Osteoblast (primary cell): ENCODE measurements at places on chromosomes 4 and X.
A peak's percentile ranks its signal among the peaks of the same experiment; 100 is the strongest.

DNA sequence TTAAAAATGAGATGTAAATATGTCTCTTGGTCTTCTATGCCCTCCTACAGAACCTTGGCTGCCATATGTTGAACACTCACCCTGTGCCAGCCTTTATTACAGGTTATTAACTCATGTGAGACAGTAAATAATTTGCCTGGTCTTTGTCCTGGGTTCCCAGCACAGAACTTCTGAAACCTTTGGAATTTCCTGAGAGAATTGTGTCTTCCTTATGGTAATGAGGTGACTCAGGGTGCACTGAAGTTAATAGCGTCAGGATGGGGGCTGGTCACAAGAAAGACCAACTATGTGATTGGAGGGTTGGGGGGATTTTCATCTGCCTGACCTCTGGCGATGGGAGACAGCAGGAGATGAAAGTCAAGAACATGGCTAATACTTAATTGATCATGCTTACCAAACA is 289.8 kb upstream of the STS start:
- no peak for DNase-seq

DNA sequence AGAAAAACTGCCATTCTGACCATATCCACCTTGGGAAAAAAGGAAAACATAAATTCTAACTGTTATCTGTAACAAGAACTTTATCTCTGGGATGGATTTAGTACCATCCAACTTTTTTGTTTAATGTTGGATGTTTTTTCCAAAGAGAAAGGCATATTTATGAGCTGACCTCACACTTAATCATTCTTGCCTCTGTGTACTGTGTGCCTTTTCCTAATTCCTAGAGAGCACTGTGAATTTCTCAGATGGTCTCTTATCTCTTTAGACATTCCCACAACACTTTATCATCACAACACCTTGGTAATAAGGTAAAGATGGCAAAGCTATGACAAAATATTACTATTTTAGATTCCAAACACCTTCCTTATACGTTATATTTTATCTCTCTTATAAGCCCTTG is 126.2 kb downstream of the COL4A6 start:
- DNase-seq = peak; percentile 8

GRCh38 chr4:12545812-12546211 is 938.3 kb downstream of the RAB28 start:
- no peak for DNase-seq

DNA sequence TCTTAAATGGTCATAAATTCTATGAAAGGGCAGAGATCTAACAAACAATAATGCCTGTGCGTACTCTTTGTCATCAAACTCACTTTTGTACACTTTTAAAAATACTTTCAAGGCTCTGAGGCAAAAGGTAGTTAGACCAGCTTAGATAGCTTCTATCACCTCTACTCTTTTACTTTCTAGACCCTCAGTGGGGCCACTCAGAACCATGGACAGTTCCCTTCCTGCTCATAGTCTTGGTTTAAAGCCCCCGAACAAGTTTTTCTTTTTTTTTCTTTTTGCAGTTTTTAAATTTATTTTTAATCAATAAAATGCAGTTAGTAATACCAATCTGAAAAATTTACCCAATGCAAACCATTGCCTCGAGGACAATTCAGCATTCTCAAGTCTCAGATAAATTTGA is 460.5 kb upstream of the CNKSR2 start:
- DNase-seq = no peak

DNA sequence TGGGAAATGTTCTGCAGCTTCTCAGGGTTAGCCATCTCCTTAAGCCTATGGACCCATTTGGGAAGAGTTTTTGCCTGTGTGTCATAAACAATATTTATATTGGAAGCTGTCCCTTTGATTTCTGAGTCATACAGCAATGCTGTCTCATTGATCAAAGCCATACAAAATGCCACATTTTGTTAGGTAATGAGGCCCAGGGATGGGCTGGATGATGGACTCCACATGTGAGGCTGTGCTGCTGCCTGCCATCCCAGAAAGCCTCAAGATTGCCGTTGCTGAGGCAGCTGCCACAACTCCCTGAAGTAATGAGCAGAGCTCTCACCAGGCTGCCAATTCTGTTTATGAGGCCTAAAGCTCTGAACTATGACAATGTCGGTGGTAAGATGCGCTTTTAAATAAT is 12.2 kb upstream of the GJB1 start:
- DNase-seq = no peak

DNA sequence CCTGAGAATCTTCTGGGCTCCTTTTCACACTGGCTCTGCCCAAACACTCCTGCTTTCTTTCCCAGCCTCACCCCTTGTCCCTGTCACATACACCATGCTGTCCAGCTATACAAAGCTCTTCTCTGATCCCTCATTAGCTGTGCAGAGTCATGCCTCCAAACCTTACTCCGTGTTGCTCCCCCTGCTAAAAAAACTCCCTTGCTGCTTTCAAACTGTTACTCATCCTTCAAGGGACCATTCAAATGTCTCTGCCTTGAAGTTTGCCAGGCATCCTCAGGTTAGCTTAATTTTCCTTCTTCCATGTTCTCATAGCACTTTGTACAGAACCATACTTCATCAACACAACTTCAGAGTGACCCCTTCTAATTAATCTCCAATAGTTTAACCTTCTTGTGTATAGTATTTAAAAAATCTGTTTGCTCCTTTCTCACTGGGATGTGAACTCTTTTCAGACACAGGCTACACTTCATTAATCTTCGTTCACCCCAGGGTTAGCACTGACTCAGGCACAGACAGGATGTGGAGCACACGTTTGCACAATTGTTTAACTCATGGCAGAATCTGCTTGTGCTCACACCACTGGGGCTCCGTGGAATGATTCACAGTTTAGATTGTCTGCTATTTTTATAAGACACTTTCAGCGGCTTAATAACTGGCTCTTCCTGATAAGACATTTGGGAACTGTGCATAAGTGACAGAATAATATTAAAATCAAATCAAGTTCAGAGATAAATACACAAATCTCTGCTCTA is 21.4 kb upstream of the SEL1L3 start:
- no peak for DNase-seq
